ENCODE measurements at places on chromosomes 4 and X. TPM values are rescaled to one million over a fixed set of nuclear protein-coding genes. Genes with fewer than 3 reads are reported as not detected.
A peak's percentile ranks its signal among the peaks of the same experiment; 100 is the strongest.

RAB40AL gene
- 1.2 TPM for total RNA-seq

COX7B2 gene
- total RNA-seq: not detected

HAUS3 gene
- total RNA-seq: 12.9 TPM

CT45A1 gene
- not detected for total RNA-seq

VCX gene
- total RNA-seq: not detected

DNA sequence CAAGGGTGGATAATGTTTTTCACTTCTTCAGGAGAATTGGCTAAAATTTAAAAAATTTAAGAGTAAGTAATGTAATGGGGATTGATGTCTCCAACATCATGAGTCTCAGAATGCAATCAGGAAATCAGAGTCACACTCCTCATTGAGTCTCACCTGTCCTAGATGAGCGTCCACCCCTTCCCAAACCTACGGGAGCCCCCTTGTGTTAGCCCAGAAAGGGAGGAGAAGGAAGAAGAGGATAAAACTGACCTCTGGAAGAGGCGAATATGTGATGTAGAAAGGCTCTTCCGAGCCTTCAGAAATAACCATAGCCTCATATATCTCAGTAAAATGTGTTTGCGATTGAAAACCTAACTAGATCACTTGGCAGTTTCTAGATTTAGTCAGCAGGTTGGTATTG, 157.1 kb downstream of the DCLK2 start:
- DNase-seq: no peak

DNA sequence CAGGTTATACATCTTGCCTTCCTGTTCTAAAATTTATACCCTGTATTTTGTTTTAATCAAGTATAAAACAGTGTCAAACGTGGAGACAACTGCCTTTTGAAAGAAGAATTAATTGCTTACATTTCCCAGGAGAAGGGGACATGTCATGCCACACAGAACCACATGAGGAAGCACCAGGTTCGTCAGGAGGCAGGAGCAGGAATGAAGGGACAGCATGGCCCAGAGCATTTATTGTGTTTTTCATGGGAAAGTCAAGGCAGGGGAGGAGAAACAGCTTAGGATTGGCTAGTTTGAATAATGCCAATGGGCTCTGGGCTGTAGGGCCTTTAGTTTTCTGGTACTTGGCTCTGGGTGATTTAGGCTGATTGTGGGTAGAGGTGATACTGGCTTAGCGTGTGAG, 203.7 kb downstream of the CFAP299 start:
- DNase-seq: no peak

DNA sequence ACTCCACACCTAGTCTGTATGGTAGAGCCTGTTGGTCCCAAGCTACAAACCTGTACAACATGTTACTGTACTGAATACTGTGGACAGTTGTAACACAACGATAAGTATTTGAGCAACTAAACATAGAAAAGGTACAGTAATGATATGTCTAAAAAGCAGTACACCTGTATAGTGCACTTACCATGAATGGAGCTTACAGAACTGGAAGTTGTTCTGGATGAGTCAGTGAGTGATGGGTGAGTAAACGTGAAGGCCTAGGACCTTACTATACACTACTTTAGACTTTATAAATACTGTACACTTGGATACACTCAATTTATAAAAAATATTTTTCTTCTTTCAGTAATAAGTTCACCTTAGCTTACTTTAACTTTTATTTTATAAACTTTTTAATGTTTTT, 104.0 kb downstream of the TMA16 start:
- DNase-seq: no peak

- no peak for DNase-seq
Observed at GRCh38 chrX:7111518-7111917, 36.0 kb upstream of the STS start.

GRCh38 chr4:156774422-156774821, 197.2 kb downstream of the PDGFC start:
- DNase-seq: peak; percentile 5

- no peak for DNase-seq
Observed at GRCh38 chr4:188196134-188196735, 57.0 kb downstream of the TRIML1 start.

All from thoracic aorta (tissue), 2 donors.